ENCODE measurements at places on chromosomes 5 and 9.

DNA sequence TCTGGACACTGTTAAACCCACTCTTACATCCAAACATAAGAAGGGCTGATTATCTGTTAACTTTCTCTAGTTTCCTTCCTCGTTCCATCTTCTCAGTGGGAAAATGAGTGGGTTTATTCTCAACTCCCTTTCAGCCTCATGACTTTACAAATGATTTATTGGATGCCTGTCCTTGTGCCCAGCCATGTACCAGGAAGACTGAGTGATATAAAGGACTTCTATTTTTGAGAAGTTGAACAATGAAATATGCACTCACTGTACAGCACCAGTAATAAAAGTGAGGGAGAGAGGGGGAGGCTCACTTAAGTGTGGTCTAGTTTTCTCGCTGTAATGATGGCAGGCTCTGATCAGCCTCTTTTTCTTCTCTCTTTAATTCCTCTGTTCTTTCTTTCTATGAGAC, 277.6 kb downstream of the SMARCA2 start:
- DNase-seq = no peak

- no peak for DNase-seq
Measured at GRCh38 chr9:95028853-95029219, 288.7 kb downstream of the FANCC start.

DNA sequence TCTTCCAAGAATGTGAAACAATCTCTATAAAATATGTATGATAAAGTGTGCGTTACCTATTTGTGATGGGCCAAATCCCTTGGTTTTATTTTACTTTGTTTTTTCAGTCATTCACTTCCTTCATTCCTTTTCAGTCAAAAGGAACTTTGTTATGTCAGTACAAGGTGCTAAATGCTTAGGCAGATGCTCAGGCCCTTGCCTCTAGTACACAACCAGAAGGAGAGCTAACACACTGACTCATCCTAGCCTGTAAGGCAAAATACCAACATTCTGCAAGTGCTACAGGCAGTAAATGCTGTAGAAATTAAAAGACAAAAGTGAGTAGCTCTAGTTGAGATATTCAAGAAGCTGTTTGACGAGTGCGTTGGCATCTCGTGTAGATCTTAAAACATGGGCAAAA, 49.4 kb downstream of the TRPM6 start:
- DNase-seq = no peak

- no peak for DNase-seq
Measured at GRCh38 chr5:176447591-176447977, 601 bp upstream of the FAF2 start.

- peak; percentile 58 for DNase-seq
Measured at GRCh38 chr5:72387985-72388384, 67.8 kb downstream of the PTCD2 start.
